ENCODE measurements at places on chromosomes 5 and 9.

- no peak for DNase-seq
Measured at GRCh38 chr9:83936523-83936922, 15.3 kb upstream of the KIF27 start.

- no peak for DNase-seq
Measured at GRCh38 chr9:128056887-128057723, 10.0 kb downstream of the NAIF1 start.

- DNase-seq, result no peak
Measured at GRCh38 chr5:58274191-58274590, 185.7 kb downstream of the PLK2 start.

DNA sequence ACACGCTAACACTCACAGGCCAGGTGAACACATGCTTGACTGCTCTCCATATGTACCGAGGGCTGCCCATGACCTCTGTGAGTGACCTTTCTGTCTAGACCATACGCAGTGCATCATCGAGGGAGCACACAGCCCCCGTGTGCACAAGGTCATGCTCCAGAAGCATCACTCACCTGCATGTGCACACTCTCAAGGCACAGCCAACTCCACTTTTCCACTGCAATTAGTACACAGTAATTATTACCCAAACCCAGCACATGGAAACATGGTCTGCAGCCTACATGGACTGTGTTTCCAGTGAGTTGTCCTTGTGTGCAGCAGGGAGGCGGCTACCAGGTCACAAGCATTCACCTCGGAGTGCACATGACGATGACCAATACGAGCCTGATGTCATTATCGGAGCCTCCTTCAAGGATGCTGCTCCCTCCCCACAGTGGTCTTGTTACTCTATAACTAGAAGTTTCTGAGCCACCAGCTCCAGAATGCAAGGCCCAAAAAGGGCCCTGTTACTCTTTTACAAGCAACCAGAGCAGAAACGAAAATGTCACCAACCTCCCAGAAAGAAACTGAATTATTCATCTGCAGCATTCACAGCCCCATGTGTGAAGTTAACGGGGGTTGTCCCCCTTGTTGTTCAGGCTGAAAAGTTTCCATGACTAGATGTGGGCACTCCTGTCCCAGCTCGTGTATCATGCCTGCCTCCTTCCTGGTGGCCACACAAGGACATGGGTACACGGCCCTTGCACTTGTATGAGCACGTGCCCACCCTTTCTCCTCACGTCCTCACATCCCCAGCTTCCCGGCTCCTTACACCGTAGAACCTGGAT lies 31.2 kb downstream of the SEMA4D start:
- no peak for DNase-seq
